ENCODE measurements at places on chromosomes 3 and 15.

- DNase-seq, result no peak
Measured at GRCh38 chr3:197524128-197524527, 31.6 kb downstream of the BDH1 start.

GRCh38 chr3:139909811-139910210 lies 25.2 kb upstream of the CLSTN2 start:
- no peak for DNase-seq

DNA sequence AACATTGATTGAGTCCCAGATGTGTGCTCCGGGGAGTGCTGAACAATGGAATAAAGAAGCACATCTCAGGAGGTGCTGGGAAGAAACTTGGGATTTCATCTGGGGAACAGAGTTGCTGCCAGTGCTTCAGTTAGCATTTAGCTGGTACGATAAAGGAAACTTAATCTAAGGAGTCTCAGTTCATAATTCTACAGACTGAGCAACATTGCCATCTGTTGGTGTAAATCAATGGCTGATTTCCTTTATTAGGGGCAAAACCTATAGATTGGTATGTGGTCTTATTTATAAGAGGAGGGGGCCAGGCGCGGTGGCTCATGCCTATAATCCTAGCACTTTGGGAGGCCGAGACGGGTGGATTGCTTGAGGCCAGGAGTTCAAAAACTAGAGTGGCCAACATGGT lies 8.9 kb downstream of the MKRN2OS start:
- no peak for DNase-seq

DNA sequence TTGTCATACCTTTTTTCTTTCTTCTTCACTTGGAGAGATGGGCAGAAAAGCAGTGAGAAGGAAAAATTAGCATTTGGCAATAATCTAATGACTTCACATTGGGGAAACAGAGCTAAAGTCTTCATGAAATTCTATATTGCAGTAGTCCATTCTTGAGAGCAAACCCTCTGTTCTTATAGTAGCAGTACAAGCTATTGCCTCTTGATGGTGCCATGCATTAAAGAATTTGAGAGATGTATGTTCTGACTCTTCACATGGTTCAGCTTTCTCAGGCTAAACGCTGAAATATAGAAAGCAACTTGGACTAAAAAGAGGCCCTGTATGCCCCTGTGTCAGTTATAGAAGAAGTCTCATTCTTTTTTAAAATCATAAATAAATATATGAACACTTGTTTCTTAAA lies 36.0 kb downstream of the PHLDB2 start:
- no peak for DNase-seq

GRCh38 chr15:95329362-95329761 lies 1001.1 kb upstream of the NR2F2 start:
- DNase-seq, result no peak

GRCh38 chr15:44706946-44707636 lies 4.0 kb downstream of the PATL2 start:
- DNase-seq, result no peak

- no peak for DNase-seq
Measured at GRCh38 chr3:106619-107018, 89.9 kb upstream of the CHL1 start.

DNA sequence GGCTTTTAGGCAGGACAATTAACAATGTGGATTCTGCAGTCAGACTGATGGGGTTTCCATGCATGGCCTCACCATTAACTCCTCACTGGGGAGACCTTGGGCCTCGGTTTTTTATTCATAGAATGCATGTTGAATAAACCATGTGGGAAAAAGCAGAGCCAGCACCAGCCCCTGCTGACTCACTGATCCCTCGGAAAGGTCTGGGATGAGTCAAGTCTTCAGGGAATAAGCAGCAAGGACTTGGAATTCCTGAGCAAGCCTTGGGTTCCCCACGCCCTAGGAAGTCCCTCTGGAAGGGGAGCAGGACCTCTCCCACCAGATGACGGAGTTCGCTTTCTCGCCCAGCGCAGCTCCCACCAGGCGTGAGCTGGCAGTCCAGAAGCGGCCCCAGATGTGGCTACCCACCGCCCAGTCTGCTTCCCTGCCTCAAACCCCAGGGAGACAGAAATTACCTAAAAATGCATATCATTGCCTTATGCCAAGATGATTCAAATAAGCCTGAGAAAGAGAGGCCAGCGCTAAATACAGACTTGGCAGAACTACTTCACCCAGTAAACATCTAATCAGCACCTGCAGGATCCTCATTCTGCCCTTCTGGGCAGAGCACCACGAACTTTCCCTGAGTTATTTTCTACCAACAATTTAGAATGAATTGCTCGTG lies 45.4 kb downstream of the BTD start:
- DNase-seq, result peak; percentile 98

- DNase-seq, result no peak
Measured at GRCh38 chr3:129864519-129864918, 29.0 kb downstream of the TMCC1 start.

DNA sequence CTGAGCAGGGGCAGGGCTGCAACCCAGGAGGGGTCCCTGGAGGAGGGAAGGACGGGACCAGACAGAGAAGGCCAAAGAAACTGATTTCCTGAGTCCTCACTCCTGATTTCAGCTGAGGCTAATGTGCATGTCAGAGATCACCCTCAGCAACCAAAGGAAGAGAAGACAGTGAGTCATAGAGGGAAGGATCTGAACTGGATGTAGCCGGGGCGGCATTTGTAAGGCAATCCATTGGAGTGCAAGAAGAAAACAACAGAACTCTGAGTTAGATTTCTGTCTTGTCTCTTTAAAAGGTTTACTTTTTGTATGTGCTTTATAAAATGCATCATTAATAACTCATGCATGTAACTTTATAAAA lies 105.3 kb upstream of the AGBL1 start:
- DNase-seq, result no peak

DNA sequence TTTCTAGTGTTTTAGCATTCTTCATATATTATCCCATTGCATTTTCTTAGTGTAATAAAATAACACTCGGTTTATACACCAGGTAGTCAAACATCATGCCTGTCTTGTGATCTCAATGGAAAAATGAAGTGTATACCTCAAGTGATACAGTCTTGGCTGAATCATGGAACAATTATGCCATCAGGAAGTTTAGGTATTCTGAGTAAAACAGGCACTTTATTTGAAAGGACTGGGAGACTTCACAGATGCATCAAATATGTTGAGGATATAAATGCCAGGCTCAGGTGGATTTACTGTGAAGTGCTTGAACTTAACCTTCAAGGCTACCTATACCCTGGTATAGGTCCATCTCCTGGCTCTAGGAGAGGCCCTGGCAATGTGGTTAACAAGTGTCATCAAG lies 8.5 kb downstream of the TGFBR2 start:
- DNase-seq, result no peak

GRCh38 chr3:178663201-178663934 lies 127.1 kb downstream of the KCNMB2 start:
- DNase-seq, result no peak

DNA sequence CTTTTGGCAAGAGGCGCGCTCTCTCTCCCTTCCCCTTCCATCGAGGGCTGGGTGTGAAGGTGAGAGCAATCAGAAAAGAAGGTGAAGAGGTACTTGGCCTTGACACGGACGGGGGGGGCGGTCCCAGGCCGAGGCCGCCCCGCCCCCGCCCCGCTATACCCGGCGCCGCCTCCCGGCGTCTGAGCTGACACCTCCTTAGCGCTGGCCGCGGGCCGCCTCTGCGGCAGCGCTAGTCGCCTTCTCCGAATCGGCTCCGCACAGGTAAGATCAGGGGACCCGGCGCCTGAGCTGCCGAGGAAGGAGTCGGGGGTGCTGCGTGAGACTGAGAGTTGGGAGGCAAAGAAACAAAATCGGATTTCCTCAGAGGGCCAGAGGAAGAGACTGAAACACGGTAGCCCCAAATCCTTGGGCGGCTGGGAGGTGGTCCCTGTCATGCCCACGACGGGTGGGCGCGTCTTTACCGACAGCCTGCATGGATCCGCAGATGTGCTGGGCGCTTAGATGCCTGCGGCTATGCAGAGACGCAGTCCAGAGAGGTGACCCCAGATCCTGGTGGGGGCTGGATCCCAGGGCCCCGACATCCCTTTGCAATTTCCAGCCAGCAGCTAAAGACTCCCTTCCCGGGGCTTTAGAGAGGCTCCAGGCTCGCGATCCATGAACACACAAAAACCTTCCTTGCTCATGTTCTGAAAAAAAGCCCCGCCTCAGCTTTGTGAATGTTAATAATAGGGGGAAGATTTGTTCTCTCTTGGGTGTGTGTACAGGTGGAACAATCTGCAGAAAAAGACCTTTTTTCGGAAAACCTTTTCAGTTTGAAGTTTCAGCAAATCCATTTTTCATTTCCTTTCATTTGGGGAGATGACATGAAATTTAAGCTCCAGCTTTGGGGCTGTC lies at the start of gene ENTPD3:
TSS of gene ENTPD3 (plus strand) at position 184 of the 894 bp plus-strand sequence. CDS start 874 bp downstream, outside the sequence.
- DNase-seq, result no peak

- no peak for DNase-seq
Measured at GRCh38 chr15:48855501-48856440, 22.2 kb upstream of the EID1 start.

GRCh38 chr3:144104679-144105078 lies 133.1 kb downstream of the DIPK2A start:
- DNase-seq, result no peak

GRCh38 chr3:114632757-114633424 lies 339.1 kb downstream of the TIGIT start:
- DNase-seq, result no peak

- DNase-seq, result no peak
Measured at GRCh38 chr3:21662403-21662802, 88.6 kb downstream of the ZNF385D start.

- no peak for DNase-seq
Measured at GRCh38 chr3:102450976-102451375, 16.2 kb downstream of the ZPLD1 start.

- DNase-seq, result peak; percentile 44
Measured at GRCh38 chr3:134197681-134198261, 52.9 kb downstream of the RYK start.

DNA sequence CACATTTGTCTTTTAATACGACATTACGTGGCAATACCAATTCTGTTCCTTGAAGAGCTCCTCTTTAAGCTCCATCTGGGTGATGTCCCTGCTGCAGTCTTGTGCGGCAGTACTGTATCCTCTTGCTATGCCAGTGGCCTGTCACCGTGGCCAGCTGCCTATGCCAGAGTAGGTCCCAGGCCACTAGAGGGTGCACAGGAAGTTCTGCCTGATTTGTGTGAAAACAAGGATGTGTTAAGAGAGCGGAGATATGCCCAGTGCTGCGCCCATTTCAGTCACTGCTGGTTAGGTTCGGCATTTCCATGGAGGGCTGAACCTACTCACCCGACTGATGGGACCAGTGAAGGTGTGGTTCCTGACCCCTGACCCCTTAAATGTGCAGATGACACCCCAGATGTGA lies 25.2 kb downstream of the NIPA1 start:
- DNase-seq, result no peak

GRCh38 chr3:129330409-129330808 lies 51.7 kb downstream of the HMCES start:
- no peak for DNase-seq

DNA sequence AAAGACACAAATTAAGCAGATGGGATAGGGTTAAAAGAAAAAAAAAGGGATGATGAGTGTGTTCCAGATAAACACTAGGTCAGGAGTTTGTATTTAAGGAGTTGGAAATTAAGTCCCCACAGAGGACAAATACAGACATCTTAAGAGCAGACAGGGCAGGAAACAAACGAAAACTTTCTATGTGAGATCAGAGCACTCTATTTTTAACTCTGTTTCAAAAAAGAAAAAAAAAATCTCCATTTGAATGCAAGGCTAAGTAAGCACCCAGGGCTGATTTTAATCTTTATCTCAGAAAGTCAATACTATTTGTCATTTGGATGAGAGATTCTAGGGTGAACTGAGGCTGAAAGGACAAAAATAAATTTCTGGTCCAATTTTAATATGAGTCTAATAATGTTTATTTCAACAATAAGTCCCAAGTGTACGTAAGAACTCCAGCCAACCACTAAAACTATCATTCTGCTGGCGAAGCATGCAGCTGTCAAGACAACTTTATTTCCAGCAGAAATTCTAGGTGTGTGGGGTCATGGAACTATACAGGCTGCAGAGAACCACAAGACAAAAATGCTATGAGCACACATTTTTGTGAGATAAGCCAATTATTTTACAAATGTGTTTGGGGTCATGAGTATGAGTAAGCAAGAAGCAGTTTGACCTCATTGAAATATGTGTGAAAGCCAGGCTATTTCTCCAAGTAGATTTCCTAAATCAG lies 186.1 kb downstream of the FMN1 start:
- DNase-seq, result peak; percentile 96

DNA sequence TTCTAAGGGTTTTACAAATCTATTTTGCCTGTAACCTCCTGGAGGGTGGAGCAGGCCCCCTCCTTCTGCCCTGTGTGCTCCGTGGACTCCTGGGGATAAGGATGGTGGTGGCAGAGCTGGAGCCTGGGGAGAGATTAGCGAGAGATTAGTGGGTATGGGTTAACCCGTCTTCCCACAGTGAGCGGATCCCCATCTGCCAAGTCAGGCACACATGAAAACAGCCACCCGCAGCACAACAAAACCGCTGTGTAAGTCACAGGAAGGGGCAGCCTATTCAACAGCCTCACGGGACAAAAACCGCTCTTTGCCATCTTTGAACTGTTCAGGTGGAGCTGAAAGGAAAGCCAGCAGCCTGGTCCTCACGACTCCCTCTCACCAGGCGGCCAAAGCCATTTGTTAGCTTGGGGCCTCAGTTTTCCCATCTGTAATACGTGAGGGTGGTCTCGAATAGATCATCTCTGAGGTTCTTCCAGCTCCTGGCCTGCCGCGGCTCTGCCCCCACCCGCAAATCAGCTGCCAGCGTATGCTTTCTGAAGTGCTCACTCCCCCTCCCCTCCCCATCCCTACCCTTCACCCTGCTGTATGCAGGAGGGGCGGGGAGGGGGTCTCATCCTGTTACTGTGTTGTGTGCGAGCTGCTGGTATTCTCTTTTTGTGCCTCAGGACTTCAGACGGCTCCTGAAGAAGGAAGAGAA lies 43.6 kb downstream of the PDIA5 start:
- no peak for DNase-seq

GRCh38 chr3:23480329-23480714 lies 277.2 kb downstream of the UBE2E2 start:
- DNase-seq, result no peak

- DNase-seq, result no peak
Measured at GRCh38 chr3:31980530-31981205, 394 bp downstream of the OSBPL10 start.

DNA sequence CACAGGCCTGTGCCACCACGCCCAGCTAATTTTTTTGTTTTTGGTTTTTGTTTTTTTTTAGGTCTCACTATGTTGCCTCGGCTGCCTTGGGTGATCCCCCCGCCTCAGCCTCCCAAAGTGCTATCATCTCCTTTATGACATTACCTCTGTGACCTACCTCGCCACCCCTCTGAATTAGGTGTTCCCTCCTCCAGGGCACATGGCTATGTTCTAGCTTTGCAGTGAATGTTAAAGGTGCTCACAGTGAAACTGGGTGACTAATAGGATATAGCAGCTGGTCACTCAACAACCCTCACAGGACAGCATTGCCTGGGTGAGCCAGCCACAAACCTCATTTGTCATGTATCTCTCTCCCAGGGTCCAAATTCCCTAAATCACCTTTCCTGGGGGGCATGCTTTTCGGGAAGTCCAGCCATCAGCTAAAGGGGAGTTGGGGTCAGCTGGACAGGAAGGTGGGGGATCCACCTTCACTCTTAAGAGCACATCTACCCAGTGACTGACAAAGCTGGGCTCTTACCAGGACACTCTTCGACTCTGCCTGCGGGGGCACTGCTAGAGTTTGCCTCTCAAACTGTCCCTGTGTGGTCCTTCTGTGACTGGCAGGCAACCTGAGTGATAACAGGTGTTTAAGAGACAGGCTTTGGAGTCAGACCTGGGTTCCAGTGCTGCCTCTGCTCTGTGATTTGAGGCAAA lies 1.6 kb upstream of the TTLL3 start:
- no peak for DNase-seq

Data from non-pigmented ciliary epithelial cell (primary cell).